CD4-positive, alpha-beta T cell treated with Interleukin-17A for 1 hour (primary cell): ENCODE measurements at places on chromosomes 7 and 10.

DNA sequence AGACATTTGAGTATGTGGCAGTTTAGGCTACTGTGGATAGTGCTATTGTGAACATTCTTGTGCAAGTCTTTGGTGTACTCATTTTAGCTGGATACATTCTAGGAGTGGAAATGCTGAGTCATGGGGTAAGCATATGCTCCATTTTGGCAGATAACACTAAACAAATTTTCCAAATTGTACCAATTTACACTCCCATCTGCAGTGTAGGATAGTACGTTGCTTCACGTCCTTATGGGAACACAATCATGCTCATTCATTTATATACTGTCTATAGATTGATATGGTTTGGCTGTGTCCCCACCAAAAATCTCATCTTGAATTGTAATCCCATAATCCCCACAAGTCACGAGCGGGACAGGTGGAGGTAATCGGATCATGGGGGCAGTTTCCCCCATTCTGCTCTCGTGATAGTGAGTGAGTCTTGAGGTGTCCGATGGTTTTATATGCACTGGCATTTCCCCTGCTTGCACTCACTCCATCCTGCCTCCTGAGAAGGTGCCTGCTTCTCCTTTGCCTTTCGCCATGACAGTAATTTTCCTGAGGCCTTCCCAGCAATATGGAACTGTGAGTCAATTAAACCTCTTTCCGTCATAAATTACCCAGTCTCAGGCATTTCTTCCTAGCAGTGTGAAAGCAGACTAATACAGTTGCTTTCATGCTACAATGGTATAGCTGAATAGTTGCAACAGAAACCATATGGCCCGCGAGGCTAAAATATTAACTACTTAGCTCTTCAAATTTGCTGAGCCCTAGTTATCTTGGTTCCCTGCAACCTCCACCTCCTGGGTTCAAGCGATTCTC, 25.6 kb downstream of the RNF216 start:
- no peak for DNase-seq

- DNase-seq: no peak
Observed at GRCh38 chr10:6625428-6625827, 45.4 kb upstream of the PRKCQ start.

- no peak for DNase-seq
Observed at GRCh38 chr10:32350811-32351350, 3.9 kb upstream of the EPC1 start.

DNA sequence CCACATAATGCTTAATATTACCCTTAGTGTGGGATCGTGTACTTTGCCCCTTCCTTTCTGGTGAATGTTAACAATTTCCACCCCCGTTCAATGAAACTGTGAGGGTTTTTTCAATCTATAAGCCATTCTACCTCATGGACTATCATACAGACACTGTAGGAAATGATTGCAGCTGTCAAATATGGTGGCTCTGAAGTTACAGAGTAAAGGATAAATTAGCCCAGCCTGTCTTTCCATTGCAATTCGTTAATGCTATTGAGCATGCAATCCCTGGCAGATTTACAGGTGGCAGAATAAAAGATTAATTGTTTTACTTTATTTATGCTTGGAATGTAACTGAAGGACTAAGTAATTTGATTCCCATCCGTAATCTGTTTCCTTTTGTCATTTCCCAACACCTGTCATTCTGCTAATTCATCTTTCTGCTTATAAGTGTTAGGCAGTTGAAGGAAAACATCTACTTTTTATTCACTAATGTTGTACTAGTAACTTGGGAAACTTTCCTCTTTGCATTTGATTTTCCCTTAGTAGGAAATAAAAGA, 1211.6 kb upstream of the LRRN3 start:
- no peak for DNase-seq

GRCh38 chr10:12513775-12514673, 164.7 kb downstream of the CAMK1D start:
- DNase-seq: no peak

- DNase-seq: no peak
Observed at GRCh38 chr10:24444337-24444736, 235.4 kb downstream of the KIAA1217 start.
